ENCODE measurements at places on chromosomes 13 and 19.

DNA sequence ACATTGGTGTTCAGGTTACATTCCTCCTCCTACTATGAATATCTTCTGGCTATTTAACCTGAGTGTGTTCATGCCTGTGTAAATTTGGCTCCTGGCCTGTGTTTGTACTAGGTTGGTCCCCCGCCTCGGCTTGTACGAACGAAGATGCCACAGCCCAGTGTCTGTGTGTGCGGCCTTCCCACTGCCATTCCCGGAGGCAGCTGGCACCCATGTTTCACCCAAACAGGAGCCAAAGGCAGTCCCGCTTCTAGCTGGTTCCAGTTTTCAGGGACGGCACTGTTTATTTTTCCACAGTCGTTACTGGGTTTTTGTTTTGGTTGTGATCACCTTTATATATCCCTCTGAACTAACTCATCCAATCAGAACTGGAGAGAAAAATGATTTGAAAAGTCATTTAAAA lies 102.5 kb upstream of the ZNF536 start:
- DNase-seq: no peak

DNA sequence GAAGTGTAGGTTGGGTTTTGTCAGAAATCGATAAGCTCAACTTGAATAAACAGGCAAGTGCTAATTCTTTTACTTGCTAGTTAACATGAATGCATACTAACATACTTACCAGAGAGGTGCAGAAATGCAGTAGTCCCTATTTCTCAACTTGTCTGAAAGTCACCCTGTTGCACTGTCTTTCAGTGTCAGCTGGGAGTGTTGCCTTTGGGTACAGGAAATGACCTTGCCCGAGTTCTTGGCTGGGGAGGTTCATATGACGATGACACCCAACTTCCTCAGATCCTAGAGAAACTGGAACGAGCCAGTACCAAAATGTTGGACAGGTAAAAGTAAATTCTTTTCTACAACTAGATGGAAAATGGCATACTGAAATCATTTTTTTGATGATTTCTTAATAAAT lies 103.5 kb upstream of the AKAP11 start:
- DNase-seq: no peak

- DNase-seq: no peak
These were observed 2.8 kb downstream of the TNFSF14 start for GRCh38 chr19:6667114-6667627.

GRCh38 chr19:12578641-12579040 lies 27.4 kb upstream of the ZNF564 start:
- DNase-seq: no peak

- no peak for DNase-seq
These were observed 223.6 kb downstream of the RGCC start for GRCh38 chr13:41680900-41681299.

- no peak for DNase-seq
These were observed 2.0 kb upstream of the GPR32 start for GRCh38 chr19:50768277-50768676.

GRCh38 chr19:15837221-15837731 lies 21.8 kb upstream of the OR10H1 start:
- DNase-seq: no peak

GRCh38 chr19:41994994-41995958 lies 1.2 kb upstream of the ATP1A3 start:
- DNase-seq: no peak

DNA sequence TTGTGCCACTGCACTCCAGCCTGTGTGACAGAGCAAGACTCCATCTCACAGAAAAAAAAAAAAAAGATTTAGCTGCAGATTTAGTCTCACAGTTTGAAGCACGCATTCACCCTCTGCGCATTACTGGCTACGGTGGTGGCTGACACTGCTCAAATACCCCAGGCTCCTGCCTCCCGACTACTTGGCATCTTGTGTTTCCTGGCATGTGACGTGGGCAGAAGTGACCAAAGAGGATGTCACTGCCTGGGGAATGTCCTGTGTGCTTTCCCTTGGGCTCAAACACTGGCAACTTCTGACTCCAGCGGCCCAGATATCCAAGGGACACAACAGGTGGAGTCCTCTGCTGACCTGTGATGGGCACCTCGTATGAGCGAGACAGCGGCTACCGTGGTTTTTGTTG lies 24.7 kb upstream of the EIF3G start:
- no peak for DNase-seq

- no peak for DNase-seq
These were observed 46.9 kb downstream of the TPP2 start for GRCh38 chr13:102643656-102644055.

Data from NCI-H82 (cell line).